Stimulated activated effector memory CD8-positive, alpha-beta T cell treated with anti-CD3 and anti-CD28 coated beads, Interleukin-12 subunit alpha, Interleukin-12 subunit beta, amount 100 ng/mL, for 72 hours (primary cell): ENCODE measurements at places on chromosomes 5 and 9.

- no peak for DNase-seq
Measured at GRCh38 chr5:139584137-139584536, 23.0 kb downstream of the UBE2D2 start.

GRCh38 chr5:96111080-96111756 is 149.6 kb upstream of the ELL2 start:
- no peak for DNase-seq

DNA sequence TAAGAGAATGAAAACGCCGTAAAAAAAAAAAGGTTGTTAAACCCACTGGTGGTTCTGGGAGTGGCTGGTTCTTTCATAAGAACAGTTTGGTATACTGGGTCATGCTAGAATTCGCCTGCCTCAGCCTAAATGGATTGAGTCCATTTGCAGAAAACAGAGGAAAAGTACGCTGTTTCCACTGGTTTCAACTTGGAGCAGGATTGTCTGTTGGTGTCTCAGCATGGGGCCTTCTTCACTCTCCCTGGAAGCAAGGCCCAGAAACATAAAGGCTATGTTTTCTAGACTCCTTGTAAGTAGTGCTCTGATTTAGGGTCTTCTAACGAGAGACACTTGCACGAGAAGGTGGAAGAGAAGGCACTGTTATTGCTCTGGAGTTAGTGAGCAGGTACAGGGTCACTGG is 116.9 kb upstream of the MTAP start:
- DNase-seq: no peak

- DNase-seq: no peak
Measured at GRCh38 chr9:107274096-107274495, 9.0 kb upstream of the RAD23B start.

DNA sequence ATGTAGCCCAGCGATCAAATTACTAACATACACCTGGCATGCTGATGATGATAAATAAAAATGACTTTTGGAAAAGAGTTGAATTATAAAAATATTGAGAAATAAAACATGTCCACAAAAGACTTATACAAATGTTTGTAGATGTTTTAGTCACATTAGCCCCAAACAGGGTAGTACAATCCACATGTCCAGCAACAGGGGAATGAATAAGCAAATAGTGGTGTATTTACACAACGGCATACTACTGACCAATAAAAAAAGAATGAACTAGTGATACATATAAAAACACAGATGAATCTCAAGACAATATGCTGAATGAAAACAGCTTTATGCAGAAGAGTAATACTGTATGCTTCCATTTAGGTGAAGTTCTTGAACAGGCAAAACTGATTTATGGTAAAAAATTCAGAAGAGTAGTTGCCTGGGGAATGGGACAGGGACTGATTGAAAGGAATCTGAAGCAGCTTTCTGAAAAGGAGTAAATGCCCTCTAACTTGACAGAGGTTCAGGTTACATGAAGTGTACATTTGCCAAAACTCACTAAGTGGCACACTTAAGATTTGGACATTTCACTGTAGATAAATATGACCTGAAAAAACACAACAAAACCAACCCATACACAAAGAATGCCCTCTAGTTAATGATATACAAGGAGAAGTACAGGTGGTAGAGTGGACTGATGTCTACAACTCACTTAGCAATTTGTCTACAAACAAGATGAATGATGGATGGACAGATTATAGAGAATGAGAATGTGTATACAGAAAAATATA is 35.4 kb downstream of the ACTL7A start:
- no peak for DNase-seq

- no peak for DNase-seq
Measured at GRCh38 chr9:128057724-128058409, 9.3 kb downstream of the NAIF1 start.

DNA sequence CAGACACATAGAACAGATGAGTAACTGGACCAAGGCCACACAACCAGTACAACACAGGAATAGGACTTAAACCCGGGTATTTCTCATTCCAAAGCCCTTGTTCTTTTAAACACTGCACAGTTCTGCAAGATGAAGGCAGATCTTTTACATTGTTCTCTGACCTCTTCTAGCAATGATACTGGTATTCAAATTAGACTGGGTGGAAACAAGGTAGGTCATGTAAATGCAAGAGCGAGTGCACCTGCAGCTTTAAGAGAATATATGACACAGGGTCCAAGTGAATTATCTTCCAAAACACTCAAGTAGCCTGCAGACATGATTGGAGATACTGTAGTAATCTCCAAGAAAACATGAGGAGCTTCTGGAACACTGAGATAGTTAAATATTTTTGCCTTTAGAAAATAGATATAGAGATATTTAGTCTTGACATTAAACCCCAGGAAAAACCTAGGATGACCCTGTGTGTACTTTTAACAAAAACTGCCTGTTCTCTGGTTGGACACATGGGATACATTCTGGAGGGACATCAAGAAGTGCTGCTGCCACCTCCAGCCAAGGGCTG is 130.6 kb upstream of the EPB41L4A start:
- DNase-seq: no peak

- DNase-seq: no peak
Measured at GRCh38 chr9:74205056-74205455, 292.1 kb upstream of the RORB start.

- DNase-seq: no peak
Measured at GRCh38 chr5:17400724-17401469, 97.1 kb upstream of the TAF11L2 start.

GRCh38 chr5:38576961-38577684 is 20.7 kb upstream of the LIFR start:
- DNase-seq: no peak

- DNase-seq: no peak
Measured at GRCh38 chr5:32802764-32803163, 91.6 kb downstream of the NPR3 start.

GRCh38 chr5:140549237-140550144 is 2.0 kb downstream of the EIF4EBP3 start:
- no peak for DNase-seq

DNA sequence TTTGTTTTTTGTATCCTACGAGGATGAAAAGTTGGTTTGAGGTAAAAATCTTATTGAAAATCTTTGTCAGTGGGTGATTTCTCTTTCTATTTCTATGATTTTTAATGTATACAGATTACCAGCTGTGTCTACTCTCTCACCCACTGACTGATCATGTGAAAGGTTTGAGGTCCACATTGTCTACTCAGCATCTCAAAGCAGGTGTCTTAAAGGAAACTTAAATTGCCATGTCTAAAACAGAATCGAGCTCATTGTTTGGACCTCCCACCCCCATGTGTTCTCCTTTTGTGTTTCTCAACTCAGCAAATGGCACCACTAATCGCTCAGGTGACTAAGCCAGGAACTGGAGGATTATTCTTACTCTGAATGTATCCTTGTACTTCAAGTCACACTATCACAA is 121.5 kb downstream of the YTHDC2 start:
- no peak for DNase-seq

GRCh38 chr9:115002371-115003120 is 72.2 kb upstream of the TNFSF8 start:
- no peak for DNase-seq

DNA sequence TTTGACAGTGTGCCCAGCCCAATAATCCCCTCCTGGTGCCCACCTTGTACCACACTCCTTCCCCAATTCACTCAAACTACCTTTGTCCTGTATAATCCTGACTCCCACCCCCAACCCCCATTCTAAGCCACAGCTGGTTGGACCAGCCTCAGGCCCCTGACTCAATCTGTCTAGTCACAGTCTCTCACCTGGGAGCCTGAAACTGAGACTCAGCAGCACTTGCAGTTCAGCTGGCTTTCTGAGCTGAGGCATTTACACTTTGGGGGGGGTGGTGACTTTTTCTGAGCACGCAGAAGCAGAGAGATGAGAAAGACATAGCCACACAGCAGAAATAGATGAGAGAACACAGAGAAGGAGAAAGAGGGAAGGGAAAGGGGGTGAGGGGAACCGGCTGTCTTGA is 247.3 kb downstream of the MAN2A1 start:
- no peak for DNase-seq

GRCh38 chr5:95644351-95645042 is 2.1 kb upstream of the RFESD start:
- peak; percentile 58 for DNase-seq

- DNase-seq: peak; percentile 52
Measured at GRCh38 chr5:111337688-111338087, 113.5 kb downstream of the CAMK4 start.

DNA sequence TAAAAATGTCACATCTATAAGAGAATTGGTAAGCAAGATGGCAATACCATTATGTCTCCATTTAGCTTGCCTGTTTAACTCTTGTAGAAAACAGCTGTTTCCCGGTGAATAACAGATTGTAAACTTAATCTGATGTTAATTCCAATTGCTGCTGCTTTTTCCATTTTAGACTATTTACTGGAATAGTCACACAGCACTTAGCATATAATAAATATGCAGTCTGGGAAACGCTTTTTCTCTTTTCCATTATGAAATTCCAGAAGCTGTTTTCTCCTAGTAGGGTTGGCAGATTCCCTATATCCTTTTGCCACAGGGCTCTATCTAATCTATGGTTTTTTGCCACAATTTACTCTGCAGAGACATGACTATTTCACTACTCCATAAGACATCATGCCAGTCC is 148.0 kb downstream of the CEMIP2 start:
- no peak for DNase-seq

- DNase-seq: no peak
Measured at GRCh38 chr5:137156180-137156579, 342.9 kb downstream of the SPOCK1 start.

DNA sequence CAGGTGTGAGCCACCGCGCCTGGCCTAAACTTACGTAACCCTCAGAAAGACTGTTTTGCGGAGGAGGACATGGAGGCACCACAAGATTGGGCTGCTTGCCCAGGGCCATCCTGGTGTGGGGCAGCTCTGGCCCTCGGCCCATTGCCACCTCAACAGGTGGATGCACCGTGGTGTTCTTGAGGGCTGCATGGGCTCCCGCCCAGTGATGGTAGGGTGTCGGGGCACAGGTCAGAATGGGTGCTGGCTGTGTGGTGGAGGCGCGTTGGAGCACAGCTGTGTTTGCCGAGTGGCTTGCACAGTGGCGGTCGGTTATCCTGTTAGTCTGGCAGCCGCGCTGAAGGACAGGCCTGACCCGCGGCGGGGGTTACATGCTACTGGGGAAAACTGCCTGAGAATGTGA is 196.9 kb downstream of the CACNA1B start:
- no peak for DNase-seq

- DNase-seq: no peak
Measured at GRCh38 chr5:593511-593910, 18.6 kb upstream of the CEP72 start.

DNA sequence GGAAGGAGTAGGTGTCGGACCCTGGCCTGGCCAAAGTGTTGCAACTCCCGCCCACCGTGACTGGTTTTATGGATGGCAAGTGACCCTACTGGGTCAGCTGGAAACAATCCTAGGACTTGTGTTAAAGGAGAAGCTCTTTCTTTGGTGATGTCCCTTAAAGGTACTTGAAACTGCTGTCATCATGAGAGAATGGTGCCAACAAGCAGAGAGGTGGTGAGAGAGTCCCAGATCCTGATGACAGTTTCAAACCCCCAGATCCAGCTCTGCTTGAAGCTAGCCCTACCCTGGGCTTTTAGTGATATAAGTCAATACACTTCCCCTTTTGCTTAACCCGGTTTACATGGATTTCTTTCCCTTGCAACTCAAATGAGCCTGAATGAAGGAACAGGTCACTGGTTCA is 72.5 kb upstream of the UBTD2 start:
- DNase-seq: no peak

- no peak for DNase-seq
Measured at GRCh38 chr5:176387384-176387925, 943 bp downstream of the NOP16 start.

DNA sequence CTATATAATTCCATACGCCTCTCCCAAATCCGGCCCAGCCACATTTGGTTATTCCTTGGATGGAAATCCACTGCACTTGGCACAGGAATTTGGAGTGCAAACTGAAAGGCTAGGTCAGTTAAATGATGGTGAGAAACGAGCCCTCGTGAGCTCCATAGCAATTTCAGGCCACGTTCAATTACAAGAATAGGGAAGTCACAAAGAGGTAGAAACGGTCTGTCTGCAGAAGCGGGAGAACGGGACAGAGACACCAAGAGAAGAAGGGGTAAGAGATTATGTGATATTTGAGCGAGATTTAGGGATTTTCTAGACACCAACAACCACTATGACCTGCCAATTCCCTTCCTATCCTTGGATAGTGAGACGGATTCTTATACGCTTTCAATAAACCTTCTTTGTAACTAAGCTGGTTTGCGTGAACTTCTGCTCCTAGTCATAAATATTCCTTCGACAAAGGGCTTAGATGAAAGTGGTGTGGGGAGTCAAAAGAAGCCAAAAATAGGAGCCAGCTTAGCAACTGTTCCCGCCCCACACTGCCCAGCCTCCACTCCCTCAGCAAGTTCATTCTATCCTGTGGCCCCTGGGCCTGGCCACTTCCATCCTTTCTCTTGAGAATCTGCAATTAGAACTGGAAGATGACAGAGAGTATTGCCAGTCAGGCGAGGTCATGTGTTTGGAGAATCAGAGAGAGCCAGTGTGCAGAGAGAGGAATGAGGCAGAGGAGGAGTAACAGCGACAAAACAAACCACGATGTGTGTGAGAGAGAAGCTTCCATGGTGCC is 118.4 kb downstream of the ZNF608 start:
- DNase-seq: no peak

DNA sequence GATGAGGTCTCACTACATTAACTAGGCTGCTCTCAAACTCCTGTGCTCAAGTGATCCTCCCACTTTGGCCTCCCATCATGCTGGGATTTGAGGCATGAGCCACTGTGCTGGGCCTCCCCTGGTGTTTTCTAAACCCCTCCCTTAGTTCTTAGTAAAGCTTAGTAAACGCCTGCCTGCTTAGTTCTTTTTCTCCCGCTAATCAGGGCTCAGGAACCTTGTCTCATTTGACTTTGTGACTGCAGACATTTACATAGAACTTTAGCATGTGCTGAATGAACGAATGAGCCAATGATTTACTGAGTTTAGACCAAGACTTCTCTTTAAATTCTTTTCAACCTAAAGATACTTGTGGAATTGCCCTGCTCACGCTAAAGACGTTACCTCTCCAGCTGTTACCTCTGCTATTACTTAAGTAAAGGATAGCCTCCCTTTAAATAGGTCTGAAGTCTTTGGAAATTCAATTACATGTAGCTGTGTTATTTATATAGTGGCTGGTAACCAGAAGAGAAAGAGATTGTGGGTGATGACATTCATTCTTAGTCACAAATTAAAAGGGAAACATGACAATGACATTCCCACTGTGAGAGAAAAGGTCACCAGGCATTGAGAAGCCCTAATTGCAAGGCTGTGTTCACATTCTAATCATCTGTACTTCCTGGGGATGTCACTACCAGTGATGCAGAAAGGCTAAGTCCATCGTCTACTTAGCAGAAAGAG is 18.6 kb upstream of the SUSD1 start:
- no peak for DNase-seq
